Fibroblast of pulmonary artery (primary cell): ENCODE measurements at places on chromosomes 7 and 10.

- DNase-seq: peak; percentile 6
Measured at GRCh38 chr7:21544715-21545114, 1.9 kb downstream of the DNAH11 start.

- DNase-seq: peak; percentile 92
Measured at GRCh38 chr10:87861566-87861952, 1.8 kb downstream of the KLLN start.

- no peak for DNase-seq
Measured at GRCh38 chr7:133437544-133437943, 184.7 kb downstream of the EXOC4 start.

- no peak for DNase-seq
Measured at GRCh38 chr7:142025896-142026295, 30.2 kb downstream of the MGAM start.

DNA sequence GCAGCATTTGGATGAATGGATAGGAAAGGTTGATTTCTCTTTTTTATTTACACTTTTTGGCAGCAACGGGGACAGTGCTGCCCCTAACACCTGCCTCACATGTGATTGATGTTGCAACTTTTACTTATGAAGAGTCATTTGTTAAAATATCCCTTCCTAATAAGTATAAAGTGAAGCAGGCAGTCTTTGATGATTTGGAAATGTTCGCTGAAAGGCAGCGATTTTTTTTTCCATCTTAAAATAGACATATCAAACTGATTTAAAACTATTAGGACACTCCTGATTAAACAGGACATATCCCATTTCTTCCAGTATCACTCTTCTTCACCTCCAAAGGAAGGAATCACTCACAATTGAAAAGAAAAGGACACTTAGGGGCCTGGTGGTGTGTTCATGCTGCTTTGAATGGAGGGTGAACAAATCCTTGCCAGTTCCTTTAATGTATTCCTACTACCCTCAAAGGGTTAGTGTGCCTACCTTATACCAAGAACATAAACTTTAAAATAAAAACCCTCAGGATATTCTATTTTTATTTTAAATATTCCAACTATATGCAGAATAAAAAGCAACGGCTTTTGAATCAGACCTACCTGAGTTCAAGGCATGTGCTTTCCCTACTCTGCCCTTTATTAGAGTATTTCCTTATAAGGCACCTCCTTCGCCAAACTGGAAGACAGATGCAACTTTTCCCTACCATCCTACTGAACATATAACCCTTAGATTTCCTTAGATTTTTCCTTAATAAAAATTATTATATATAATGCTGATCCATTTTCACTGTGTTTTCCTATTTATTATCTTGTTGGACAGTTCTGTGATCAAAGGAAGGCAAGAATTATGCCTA, 1.1 kb downstream of the ADK start:
- DNase-seq: no peak

- DNase-seq: no peak
Measured at GRCh38 chr7:132437730-132438129, 138.5 kb downstream of the PLXNA4 start.

GRCh38 chr10:89309156-89310055, 7.6 kb downstream of the IFIT2 start:
- no peak for DNase-seq

GRCh38 chr10:49539320-49539885, 482 bp upstream of the ERCC6 start:
- DNase-seq: peak; percentile 84

DNA sequence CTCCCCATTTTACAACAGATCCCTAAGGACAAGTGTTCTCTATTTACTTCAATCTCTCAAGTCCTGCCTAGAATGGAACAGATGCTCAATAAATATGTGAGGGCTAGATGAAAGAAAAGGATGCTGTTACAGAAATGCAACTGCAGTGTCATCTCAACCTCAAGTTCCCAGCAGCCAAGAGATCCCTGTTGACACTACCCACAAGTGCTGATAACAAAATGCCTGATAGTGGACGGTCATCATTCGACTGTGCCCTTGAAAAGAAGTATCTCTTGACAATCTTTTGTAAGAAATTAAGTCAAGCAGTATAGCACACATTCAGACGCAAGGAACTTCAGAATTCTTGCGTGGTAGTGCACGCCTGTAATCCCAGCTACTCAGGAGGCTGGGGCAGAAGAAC, 133.2 kb downstream of the PARD3 start:
- DNase-seq: no peak

- DNase-seq: peak; percentile 70
Measured at GRCh38 chr10:103618575-103619423, 125.3 kb downstream of the NEURL1 start.

- DNase-seq: no peak
Measured at GRCh38 chr7:128430207-128430606, 20.4 kb upstream of the IMPDH1 start.

DNA sequence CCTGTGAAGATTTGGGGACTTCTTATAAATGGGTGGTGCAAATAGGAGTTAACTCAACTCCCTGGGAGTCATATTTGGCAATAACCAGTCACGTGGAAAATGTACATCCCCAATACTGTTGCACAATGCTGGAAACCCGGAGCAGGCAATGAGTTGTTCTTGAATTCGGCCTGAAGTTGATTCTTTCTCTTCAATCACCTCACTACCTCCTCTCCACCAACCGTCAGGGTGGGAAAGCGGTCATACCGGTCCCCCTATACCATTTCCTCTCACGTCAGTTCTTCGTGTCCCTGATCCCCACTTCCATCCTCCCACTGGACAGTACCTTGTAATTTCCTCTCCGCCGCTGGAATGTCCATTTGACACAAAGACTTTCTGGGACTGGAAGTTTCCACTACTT, 2.8 kb downstream of the GIMAP5 start:
- no peak for DNase-seq

- peak; percentile 73 for DNase-seq
Measured at GRCh38 chr10:22017283-22018020, 13.9 kb upstream of the DNAJC1 start.

DNA sequence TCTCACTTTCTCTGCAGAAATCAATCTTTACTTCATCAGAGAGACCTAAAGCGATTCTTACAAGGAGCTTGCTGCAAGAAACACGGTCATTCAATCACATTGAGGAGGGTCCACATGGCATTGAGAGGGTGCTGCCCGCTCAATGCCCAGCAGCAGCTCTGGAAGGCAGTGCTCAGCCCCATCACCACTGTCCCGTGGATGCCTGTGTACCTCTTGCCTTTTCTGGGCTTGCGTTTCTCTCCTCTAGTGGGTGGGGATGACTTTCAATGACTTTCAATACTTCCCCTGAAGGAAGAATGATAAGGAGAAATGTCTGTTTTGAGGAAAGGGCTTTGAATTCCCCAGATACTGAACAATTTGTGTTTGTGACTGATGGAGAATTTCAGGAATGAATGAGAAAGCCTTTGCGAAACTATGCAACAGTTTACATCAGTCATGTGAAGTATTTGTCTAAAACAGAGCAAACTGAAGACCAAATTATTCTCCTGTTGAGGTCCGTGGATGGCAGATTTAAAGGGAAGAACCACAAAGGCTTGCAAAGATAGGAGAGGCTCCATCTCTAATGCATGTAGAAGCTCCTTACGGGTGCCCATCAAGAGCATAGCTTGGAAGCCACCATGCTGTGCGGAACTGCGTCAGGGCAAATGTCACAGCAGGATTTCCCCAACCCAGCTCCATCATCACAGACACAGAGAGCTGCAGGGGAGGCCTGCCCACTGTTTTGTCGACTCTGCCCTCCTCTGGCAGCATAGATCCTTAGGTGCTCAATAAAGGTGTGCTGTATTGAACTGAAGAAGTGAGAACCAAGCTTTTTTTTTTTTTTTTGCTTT, 6.6 kb upstream of the ZNF22 start:
- DNase-seq: peak; percentile 81

DNA sequence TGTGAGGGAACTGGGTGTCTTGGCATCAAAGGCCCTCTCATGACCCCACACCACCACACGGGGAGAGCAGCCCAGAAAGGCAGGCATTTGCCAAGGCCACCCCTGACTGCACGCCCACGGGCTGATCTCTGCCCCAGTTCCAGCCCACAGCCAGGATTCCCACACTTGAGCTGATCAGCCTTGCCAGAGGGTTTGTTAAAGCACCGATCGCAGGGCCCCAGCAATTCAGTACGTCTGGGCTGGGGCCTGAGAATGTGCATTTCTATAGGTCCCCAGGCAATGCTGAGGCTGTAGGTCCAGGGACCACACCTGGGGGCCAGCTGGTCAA, 103.9 kb downstream of the TNS3 start:
- DNase-seq: peak; percentile 36
